ENCODE measurements at places on chromosomes 7 and 10.

- no peak for DNase-seq
These were observed 1090.8 kb downstream of the TYW1 start for GRCh38 chr7:68087401-68087800.

GRCh38 chr10:4051641-4052151, 266.7 kb upstream of the KLF6 start:
- DNase-seq, result no peak

DNA sequence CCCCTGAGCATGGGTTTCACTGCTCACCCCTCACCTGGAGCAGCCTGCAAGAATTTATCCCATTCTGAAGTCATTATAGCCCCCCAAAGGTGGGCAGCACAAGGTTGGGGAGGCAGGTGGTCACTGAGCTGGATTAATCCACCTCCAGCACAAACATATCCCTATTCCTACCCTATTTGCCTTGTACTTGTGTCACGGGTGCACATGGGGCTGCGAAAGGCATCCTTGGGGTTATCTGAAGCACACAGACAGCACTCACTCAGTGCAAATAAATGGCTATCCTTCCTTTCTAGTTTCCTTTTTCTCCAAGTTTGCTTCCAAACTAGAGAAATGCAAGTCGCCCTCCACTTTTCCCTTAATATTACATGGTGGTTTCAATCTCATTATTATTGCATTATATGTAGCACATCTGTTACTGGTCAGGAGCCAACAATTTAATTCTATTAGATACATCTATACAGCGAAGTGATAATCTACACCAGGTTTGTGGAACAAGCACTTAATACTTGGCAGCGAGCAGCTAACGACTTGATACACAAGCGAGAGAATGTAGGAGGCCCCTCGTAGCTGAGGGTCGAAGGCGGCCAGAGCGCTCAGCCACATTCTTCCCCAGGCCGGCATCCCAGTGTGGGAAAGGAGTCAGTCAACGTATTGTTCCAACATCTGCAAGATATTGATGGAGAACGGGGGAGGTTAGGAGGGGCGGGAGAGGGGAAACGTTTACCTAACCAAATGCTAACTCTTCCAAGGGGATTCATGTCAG, 121.3 kb upstream of the HABP2 start:
- DNase-seq, result no peak

DNA sequence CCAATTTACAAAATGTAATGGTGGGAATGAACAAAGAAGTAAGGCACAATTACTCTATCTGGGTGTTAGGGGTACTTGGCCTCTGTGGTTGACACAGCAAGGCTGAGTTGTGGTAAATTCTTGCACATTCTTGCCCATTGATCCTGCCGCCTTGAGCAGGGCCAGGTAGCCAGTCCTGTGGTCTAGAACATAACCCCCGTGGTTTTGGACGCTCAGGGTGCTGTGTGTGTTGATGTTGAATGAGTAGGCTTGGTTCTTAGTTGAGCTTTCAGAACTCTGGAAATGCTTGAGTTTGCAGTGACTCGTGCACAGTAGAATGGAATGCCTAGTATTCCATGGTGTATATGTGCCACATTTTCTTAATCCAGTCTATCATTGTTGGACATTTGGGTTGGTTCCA, 42.3 kb upstream of the CDHR3 start:
- DNase-seq, result no peak

GRCh38 chr10:13079776-13080050, 20.2 kb upstream of the OPTN start:
- DNase-seq, result no peak

DNA sequence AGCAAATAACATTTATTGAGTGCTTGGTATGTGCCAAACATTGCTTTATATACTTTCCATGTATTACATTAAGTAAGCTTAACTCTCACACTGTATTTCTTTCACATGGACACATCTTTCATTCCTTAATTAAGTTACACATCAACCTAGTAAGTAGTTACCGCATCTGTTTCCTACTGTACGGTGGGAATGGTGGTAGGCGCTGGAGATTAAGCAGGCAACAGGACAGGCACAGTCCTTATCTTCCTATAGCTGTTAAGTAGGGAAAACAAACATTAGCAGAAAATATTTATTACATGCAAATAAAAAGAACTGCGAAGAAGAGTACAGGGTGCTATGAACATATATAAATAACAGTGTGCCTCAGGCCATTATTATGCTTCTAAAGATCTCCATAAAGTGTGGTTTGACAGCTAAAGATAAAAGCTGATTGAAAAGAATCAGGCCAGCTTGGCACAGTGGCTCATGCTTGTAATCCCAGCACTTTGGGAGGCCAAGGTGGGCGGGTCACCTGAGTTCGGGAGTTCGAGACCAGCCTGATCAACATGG, 105.0 kb downstream of the SUGCT start:
- DNase-seq, result no peak

- no peak for DNase-seq
These were observed 152.9 kb downstream of the CELF2 start for GRCh38 chr10:11170574-11170973.

Measured in NCI-H2107 (cell line).